ENCODE measurements at places on chromosomes 7 and 10.
A peak's percentile ranks its signal among the peaks of the same experiment; 100 is the strongest.

- no peak for DNase-seq
These were observed 52.6 kb downstream of the ITGB1 start for GRCh38 chr10:32905466-32905865.

DNA sequence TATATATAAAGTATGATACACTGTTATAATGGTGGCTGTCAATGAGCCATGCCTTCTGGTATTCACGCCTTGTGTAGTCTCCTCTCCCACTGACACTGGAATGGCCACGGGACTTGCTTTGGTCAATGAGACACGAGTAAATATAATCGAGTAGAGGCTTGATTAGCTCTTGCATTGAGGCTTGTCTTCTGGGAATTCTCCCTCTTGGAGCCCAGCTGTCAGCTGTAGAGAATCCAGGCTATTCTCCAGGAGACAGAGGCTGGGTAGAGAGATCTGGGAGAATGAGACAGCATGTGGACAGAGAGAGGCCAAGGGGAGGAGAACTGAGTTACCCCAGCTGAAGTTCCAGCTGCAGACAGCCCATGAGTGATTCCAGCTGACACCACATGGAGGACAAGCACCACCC, 25.2 kb upstream of the PLCE1 start:
- no peak for DNase-seq

DNA sequence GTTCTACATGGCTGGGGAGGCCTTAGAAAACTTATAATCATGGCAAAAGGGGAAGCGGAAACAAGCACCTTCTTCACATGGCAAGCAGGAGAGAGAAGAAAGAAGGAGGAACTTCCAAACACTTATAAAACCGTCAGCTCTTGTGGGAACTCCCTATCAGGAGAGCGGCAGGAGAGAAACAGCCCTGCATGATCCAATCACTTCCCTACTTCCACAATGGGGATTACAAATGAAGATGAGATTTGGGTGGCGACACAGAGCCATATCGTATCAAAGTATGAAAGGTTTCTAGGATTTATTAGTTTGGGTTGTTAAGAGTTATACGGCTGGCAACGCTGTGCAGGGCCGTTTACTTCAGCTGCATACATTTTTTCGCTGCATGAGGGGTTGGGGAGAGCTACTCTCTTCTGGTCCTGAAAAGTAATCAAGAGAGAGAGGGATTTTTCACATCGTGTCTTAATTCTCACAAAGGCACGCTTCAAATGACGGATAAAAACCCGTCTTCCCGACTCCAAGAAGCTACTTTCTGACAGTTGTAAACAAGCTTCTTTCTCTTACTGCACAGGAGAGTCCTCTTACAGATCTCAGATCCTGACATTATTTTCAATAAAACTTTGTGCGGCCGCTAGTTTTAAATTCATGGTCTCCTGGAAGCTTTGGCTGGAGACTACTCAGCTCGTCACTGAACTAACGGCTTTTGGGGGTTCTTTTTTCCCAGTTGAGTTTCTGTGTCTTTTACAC, 751 bp upstream of the GTPBP10 start:
- DNase-seq = no peak

GRCh38 chr10:644076-644942, 45.2 kb downstream of the DIP2C start:
- DNase-seq = no peak

DNA sequence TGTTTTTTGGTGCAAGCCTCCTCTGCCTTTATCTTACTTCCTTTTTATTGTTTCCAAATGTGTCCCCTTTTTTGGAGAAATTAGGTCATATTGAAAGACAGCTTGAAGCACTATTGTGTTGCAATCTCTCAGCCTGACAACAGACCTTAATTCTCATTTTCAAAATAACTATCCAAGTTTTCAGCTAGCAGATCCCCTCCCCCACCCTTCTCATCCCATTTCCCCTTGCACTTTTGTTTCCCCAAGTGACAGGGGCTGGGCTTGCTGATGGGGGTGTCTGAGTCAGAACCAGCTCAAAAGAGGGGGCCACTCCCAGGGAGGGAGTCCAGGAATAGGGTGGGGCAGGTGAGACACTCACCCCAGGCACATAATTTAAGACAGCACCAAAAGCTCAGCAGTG, 75.3 kb downstream of the MKI67 start:
- DNase-seq = no peak

GRCh38 chr7:125675640-125676039, 746.0 kb upstream of the POT1 start:
- DNase-seq = no peak

GRCh38 chr7:47581438-47581803, 490 bp downstream of the TNS3 start:
- DNase-seq = no peak

DNA sequence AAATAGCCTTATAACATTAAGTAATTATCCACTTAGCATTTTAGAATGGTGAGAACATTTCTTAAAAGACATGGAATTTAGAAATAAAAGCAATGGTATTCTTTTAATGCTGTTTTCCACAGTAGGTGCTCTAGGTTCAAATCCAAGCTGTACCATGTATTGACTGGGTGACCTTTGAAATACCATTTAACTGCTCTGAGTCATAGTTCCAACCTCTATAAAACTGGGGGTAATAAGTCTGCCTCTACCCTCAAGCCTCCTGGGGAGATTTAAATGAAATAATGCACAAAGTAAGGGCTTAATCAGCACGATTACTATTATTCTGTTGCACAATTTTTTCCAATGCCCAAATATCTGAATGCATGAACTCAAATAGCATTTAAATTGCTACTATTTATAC, 236.4 kb upstream of the CCDC6 start:
- no peak for DNase-seq

- DNase-seq = no peak
These were observed 5.9 kb downstream of the SEMA3E start for GRCh38 chr7:83643012-83643411.

GRCh38 chr10:3045471-3046209, 21.7 kb upstream of the PFKP start:
- no peak for DNase-seq

GRCh38 chr7:100208911-100209408, 10.8 kb upstream of the PVRIG start:
- no peak for DNase-seq

GRCh38 chr7:137669706-137670105, 177.1 kb downstream of the DGKI start:
- DNase-seq = no peak

DNA sequence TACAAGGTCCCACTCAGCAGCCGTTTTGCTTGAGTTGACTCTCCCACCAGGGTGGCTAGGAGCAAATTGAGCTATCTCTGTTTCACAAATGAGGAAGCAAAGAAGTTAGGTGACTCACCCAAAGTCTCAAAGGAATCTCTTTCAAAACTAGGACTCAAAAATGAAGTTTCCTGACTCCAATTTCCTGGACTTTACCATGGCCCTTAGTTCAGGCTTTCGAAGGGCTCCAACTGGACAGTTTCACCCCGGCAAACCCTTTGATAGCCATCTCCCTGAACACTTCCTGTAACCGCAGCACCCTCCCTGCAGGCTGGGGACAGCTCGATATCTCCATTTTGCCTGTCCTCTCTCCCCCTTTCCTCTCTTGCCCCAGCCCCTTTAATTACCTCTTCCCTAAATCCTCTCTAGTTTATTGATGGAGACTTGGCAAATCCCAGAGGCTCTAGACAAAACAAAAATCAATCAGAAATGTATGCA, 4.7 kb upstream of the AFAP1L2 start:
- DNase-seq = no peak

- no peak for DNase-seq
These were observed 69.9 kb upstream of the FGL2 start for GRCh38 chr7:77269360-77270093.

GRCh38 chr7:95690367-95690947, 81.9 kb upstream of the DYNC1I1 start:
- DNase-seq = peak; percentile 3

DNA sequence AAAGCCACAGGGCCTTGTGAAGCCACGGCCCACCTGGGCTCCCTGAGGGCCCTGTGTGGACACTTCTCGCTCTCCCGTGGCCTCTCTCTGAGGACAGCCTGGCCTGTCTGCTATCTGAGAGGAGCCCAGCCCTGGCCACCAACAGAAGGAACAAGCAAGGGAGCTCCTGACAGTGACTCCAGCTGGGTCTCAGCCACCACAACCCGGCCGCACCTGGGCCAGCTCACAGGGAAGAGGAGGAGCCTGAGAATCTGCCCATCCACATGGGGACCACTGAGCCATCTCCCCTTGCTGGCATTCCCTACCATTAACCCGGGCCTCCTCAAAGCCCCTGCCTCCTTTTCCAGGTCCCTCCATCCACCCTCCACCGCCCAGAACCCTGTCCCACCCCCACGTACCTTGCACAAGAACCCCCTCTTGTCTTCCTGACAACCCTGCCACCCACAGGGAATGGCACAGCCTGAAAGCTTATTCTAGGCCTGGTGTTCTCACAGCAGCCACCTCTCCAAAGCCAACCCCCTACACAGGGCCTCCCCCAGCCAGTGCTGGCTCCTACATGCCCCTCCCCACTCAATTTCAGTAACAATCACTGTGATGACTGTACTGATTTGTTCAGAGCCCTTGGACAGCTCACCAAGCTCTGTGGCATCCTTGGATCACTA, 120.2 kb downstream of the GRID1 start:
- no peak for DNase-seq

DNA sequence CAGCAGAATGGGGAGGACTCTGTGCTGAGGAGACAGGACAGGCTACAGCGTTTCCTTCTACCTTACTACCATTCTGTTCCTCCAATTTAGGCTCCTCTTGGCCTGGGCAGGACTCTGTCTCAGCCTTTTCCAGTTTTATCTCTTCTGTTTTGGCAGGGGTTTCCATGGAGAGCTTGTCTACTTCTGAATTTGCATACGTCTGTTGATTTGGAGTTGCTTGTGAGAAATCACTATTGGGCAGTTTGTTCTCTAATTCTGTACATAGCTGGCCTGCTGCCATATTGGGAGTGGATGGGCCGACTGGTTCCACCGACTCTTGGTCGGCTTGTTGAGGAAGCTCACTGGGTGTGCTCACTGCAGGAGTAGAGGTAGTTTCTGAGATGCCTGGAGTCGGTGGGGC, 136.8 kb downstream of the GALNT11 start:
- DNase-seq = no peak

DNA sequence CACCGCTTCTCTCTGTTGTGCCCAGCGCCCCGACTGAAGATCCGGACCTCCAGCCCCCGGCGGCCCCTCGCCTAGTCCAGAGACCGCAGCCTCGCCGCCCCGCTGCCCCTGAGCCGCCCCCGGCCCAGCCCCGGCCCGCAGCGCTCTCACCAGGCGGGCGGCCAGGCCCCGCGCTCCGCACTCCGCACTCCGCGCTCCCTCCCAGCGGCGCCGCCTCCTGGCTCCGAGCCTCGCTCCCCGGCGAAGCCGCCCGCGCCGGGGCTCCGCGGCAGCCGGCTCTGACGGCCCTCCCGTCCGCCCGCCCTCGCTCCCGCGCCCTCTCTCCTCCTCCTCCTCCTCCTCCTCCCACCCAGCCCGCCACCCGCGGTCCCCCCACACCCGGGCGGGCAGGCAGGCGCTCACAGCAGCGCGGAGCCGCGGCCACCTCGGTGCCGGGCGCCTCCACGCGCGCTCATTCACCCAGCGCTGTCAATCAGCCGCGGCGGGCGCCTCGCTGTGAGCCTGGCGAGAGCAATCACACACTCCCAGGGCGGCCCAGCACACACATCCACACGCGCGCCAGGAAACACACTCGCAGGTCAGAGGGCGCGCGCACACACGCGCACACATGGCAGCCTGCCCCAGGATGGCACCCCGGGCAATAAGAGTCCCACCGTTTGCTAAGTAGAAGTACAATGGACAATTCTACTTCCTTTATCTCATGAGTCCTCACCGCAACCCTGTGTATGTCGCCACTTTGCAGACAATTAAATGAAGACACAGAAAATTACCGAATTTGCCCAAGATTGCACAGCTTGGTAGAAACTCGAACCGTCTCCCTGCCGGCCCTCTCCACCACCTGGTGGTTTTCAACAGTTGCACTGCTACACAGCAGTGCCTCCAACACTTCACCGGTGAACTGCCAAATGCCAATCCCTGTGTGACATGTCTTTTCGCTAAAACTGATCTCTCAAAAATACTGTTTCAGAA, at the start of gene PRRT4:
Gene PRRT4 (minus strand): TSS at position 280 of the 969 bp plus-strand sequence.
- DNase-seq = no peak

- no peak for DNase-seq
These were observed 18.2 kb downstream of the IL15RA start for GRCh38 chr10:5959142-5959541.

- DNase-seq = no peak
These were observed 3.7 kb downstream of the NAMPT start for GRCh38 chr7:106281127-106281526.

- no peak for DNase-seq
These were observed 131.8 kb upstream of the ZEB1 start for GRCh38 chr10:31187182-31187581.

- no peak for DNase-seq
These were observed 13.4 kb upstream of the FIS1 start for GRCh38 chr7:101258243-101258731.

- no peak for DNase-seq
These were observed 191.7 kb downstream of the RELN start for GRCh38 chr7:103797647-103798307.

DNA sequence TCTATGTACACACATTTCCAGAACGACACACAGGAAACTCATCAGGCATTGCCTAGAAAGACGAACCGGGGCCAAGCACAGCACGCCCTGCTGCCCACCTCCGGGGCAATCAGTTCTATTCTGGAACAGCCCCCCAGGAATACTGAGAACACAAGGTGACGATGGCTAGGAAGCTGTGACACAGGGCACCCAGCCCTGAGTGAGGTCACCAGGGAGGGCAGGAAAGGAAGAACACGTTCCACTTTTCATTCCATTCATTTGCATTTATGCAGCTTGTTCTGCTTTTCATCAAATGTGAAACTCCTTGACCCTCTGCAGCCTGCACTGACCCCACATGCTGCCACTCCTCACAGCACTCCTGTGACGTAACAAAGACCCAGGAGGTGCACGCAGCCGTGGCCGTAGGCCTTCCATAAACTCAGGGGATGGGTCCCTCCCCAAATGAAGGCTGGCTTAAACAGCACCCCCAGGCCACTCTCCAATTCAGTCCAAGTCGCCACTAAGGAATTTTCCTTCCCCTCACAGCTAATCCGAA, 28.9 kb downstream of the MAD1L1 start:
- DNase-seq = no peak

GRCh38 chr10:124701435-124701834, 42.7 kb downstream of the FAM53B start:
- no peak for DNase-seq

GRCh38 chr10:101773923-101774588, 1.9 kb downstream of the FGF8 start:
- DNase-seq = no peak

DNA sequence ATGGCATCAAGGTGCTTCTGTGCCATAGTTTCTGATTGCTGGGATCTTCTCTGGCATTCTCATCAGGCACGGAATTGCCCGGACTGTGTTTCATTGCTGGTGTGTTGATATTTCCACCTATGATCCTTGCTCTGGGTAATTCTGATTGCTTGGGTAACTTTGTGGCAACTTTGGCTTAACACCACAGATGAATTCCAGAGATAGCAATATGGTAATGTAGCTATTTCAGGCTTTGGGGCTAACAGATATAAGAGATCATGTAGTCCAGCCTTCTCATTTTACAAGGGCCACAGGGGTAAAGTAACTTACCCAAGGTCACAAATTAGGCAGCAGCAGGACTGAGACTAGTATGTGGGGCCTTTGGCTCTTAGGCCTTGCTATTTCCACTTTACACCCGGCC, 53.9 kb upstream of the PLPP4 start:
- DNase-seq = no peak

- no peak for DNase-seq
These were observed 135.8 kb downstream of the ARID5B start for GRCh38 chr10:62037166-62037831.

GRCh38 chr7:137073571-137074325, 205.3 kb downstream of the CHRM2 start:
- no peak for DNase-seq

- DNase-seq = no peak
These were observed 213.8 kb downstream of the DNAJB6 start for GRCh38 chr7:157550300-157551275.

Data from CMK (cell line).